Thymus (tissue), 14 donors: ENCODE measurements at places on chromosomes 2 and 18.

- DNase-seq: no peak
These were observed 103.3 kb downstream of the CTAGE1 start for GRCh38 chr18:22314420-22314819.

DNA sequence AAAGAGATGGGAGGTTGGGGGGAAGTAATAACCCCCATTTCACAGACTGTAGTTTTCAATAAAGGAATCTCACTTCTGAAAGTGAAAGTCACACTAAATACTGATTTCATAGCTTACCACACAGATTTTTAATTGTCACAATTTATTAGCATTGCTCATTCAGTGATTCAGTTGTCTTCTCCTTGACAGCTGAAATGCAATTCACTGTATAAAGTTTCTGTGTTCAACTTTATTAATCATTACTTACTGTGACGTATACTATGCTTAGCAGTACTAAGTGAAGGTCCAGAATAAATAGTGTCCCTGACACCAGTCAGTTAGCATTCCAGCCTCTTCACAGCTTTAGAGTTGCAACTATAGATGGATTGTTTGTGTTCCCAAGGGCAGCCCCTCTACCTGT is 324.1 kb upstream of the CRIM1 start:
- DNase-seq: no peak

- DNase-seq: no peak
These were observed 86.5 kb downstream of the STK39 start for GRCh38 chr2:168160897-168161296.

DNA sequence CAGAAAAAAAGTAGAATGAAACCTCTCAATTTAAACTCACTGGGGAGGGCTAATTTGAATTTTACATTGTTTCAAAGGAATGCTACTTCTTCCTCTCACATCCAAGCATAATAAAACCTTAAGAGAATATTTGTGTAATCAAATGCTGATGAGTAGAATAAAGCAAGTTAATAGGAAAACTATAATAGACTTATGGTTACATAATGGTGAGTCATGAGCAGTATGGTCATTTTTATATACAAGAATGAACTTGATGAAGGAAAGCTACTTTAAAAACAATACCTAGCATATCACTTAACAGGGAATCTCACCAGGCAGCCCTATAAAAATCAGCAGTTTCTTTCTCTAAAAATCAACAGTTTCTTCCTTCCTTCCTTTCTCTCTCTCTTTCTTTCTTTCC is 80.3 kb downstream of the VSNL1 start:
- DNase-seq: no peak

GRCh38 chr2:49032126-49032525 is 122.2 kb downstream of the FSHR start:
- no peak for DNase-seq

GRCh38 chr18:31649978-31650719 is 34.2 kb downstream of the B4GALT6 start:
- DNase-seq: no peak

DNA sequence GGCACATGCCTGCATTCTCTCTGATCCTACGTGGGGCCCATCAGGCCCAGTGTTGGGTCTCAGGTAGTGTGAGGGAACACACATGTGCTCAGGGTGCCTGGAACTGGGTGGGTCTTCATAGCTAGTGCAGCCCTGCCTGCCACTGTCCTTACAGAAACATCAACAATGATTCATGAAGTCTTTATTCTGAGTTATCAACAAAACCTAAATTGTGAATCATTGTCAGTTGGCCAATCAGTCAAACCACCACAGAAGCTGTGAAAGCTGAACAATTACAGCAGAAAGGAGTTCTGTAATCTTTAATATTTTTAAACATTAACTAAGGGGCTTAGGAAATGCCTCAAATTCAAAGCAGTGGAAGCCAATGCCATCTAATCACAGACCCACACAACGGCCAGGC is 82.8 kb upstream of the ZNF521 start:
- no peak for DNase-seq

DNA sequence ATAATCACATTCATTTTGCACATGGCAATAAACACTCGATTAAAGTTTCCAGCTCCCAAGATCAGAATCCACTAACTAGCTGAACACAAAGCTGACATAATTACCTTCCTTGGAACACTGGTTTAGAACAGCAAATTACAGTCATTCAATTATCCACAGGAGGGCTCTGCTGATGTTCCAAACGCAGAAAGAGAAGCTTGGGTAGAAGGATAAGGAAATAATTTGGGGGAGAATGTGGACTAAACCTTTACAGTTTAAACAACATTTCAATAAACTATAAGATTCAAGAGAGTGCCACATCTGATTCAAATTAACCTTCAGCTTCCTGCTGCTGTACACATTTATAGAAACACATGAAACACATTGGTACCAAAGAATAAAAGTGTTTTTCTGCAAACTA is 67.8 kb upstream of the ARL4C start:
- DNase-seq: no peak

DNA sequence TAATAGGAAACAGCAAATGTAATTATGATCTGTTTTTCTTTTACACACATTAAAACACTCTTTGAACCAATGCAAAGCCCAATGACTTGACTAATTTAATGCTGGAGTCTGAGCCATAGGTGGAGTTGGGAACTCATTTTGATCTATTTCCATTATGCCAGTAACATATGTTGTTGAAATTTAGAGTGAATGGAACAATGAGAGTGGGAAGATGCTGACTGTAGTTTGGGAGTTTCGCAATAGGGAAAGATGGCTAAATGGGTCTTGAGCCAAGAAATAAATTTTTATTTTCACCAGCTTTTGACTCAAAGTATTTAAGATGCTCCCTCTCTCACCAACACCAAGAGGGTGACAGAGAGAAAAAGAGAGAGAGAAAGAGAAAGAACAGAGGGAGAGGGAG is 246.7 kb downstream of the DLGAP1 start:
- DNase-seq: no peak

DNA sequence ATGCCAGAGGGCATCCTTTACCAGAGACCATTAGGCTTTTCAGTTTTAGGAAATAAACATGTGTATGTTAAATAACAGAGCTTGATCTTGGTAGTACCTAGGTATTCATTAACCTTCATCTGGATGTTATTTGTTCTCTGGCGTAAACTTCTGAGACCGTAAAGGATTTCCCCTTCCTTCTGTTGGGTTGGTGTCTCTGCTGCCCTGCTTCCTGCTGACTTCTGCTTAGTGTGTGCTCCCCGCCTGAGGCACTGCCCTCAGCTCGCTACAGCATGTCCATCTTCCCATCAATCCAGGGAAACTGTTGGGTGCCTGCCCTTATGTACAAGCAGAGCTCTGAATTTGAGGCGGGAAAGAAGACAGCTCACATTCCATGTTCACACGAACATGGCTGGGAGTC is 177.9 kb downstream of the TPGS2 start:
- DNase-seq: no peak

DNA sequence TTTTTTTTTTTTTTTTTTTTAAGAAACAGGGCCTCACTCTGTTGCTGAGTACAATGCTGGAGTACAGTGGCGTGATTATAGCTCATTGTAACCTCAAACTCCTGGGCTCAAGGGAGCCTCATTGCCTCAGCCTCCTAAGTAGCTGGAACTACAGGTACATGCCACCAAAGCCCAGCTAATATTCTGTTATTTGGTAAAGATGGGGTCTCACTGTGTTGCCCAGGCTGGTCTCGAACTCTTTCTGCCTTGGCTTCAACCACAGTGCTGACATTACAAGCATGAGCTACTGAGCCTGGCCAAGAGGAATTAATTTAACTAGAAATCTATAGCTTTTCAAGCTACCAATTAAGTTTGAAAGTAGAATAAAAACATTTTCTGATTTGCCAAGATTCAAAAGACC is 27.8 kb downstream of the DYM start:
- DNase-seq: no peak

DNA sequence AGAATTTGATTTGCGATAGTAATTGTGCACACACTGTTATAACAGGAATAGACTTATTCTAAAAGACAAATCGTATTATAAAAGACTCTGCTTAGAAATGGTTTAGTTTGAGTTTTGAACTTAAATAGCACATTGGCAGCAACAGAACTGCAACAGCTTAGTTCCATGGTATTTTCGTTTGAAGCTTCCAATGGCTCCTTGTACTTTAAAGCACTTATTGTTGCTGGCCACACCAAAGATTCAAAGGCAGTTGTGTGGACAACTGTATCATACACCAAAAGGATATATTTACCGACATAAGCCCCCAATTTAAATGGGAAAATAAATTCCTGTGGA is 627 bp downstream of the WIPF1 start:
- DNase-seq: no peak

GRCh38 chr2:50646226-50646625 is 385.7 kb downstream of the NRXN1 start:
- DNase-seq: no peak

DNA sequence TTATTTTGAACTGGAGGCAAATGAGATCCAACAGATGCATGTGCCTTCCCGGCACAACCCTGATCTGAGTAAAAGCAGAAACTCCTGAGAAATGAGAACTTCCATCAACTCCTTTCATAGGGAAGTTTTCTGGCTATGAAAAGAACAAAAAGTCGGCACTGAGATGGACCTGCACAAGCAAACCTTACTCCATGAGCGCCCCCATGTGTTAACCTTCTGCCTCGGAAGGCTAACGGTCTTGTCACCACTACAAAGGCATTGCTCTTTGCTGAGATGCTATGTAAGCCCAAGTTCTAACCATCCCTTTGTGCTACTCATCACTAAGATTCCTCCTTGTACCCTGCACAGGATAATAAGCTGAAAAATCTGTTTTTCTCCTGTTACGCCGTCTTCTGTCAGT is 57.3 kb upstream of the SULT1C3 start:
- DNase-seq: no peak

- DNase-seq: no peak
These were observed 58.3 kb upstream of the TNP1 start for GRCh38 chr2:216918088-216918680.

GRCh38 chr2:30078521-30078920 is 68.3 kb upstream of the YPEL5 start:
- DNase-seq: no peak

DNA sequence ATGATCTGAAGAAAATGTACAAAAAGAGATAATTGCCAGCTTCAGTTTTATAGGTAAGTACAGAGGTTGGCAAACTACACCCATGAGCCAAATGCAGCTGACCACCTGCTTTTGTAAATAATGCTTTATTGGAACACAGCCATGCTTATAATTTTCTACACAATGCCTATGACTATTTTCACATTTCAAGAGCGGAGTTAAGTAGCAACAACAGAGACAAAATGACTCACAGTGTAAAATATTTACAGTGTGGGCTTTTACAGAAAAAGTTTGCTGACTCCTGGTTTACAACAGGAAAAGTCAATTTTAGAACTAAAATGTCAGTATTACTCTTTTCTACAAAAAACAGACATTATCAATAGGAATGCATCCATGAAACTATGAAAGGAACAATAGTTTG is 26.0 kb downstream of the CWC22 start:
- DNase-seq: no peak

- no peak for DNase-seq
These were observed 163.9 kb downstream of the TMEFF2 start for GRCh38 chr2:192030856-192031255.

DNA sequence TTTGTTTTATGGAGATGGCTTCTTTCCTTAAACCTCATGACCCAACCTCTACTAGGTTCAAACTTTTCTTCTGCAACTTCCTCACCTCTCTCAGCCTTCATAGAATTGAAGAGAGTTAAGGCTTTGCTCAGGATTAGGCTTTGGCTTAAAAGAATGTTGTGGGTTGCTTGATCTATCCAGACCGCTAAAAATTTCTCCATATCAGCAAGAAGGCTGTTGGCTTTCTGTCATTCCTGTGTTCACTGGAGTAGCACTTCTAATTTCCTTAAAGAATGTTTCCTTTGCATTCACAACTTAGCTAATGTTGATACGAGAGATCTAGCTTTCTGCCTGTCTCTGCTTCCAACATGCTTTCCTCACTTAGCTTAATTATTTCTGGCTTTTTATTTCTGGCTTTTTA is 58.1 kb upstream of the KYNU start:
- DNase-seq: no peak

DNA sequence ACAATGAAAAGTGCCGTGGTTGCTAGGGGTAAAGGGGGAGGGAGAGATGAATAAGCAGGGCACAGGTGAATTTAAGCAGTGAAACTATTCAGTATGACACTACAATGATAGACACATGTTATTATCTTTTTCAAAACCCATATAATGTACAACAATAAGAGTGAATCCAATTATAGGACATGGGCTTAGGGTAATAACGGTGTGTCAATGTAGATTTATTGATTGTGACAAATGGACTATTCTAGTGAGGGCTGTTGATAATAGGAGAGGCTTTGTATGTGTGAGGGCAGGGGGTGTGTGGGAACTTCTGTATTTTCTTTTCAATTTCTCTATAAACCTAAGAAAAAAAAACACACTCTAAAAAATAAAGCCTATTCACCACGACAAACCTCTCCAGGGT is 223.8 kb downstream of the RIT2 start:
- DNase-seq: no peak

DNA sequence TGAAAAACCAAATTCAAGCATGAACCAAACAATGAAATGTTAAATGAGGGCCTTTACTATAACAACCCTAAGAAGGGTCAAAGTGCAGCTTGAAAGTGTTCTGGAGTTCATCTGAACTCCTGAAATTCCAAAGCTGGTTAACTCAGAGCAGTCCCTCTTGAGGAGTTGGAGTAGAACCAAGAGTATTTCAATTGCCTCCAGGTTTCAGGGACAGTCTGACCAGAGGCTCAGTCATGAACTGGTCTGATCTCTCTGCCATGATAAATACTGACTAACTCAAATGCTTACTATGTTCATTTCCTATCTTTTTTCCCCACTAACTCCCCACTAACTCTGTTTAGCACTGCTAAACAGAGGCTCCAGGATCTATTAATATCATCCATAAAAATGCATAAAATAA is 2.7 kb downstream of the STARD7 start:
- DNase-seq: no peak

- no peak for DNase-seq
These were observed 50.2 kb downstream of the NFATC1 start for GRCh38 chr18:79445696-79446561.

DNA sequence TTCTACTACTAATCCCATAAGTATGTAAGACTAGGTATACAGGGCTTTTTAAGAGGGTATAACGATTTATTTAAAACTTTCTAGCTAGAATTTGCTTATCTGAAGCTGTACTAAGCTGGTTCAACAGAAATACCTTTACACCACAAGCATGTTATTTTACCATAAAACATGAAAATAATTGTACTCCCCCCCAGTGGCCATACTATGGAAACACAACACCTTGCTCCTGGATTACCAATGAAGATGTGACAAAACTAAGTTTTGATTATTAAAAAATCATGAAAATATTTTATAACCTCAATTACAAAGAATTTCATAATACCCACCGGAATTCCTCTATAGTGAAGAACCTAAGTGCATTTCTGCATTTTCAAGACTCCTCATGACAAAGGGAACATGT is 27.3 kb downstream of the LPIN2 start:
- no peak for DNase-seq

GRCh38 chr18:48152549-48152948 is 222.1 kb upstream of the SMAD2 start:
- DNase-seq: no peak
